ENCODE measurements at places on chromosomes 2 and 18. TPM values are rescaled to one million over a fixed set of nuclear protein-coding genes. Genes with fewer than 3 reads are reported as not detected.

GRCh38 chr2:43332653-43333052 is 106.2 kb upstream of the ZFP36L2 start:
- DNase-seq: no peak

GRCh38 chr2:120722568-120723421 is 12.9 kb upstream of the GLI2 start:
- peak; percentile 65 for DNase-seq

The MLPH gene
- polyA plus RNA-seq: 4.8 TPM

DNA sequence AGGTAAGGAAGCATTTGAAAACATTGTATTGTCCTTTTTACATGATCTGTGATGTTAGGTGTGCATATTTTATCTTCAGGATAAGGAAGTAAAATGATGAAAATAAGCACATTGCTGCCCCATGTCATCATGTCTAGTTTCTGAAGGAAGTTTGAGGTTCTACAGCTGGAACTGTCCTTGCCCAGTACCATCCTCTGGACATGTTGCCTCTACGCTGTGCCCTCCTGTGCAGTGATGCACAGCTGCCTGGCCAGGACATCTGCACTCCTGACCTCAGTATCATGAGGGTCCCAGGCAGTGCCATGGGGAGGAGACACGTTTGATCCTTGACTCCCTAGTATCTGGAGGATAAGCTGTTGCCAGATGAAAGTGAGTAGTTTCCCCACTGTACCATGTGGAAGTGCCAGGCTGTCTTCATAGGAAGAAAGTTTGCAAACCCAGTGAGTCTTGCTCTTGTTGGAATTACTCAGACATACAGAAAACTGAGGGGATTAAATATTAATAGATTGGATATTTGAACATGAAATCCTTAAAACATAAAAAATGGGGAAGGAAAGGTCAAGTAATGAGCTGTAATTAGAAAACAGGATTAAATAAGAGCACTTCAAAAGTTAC is 9.5 kb downstream of the ALKAL2 start:
- DNase-seq: no peak

- DNase-seq: no peak
Observed at GRCh38 chr2:20571231-20571630, 79.7 kb downstream of the HS1BP3 start.

The TRIM43 gene
- polyA plus RNA-seq: not detected

- DNase-seq: no peak
Observed at GRCh38 chr2:131103165-131103564, 2.0 kb upstream of the PLEKHB2 start.

The SGPP2 gene
- polyA plus RNA-seq: not detected

GRCh38 chr2:142665241-142665640 is 212.2 kb upstream of the KYNU start:
- no peak for DNase-seq

The MYOM1 gene
- polyA plus RNA-seq: 0.05 TPM

Measured in fibroblast of lung (primary cell).